ENCODE measurements at places on chromosomes 5 and 9.

DNA sequence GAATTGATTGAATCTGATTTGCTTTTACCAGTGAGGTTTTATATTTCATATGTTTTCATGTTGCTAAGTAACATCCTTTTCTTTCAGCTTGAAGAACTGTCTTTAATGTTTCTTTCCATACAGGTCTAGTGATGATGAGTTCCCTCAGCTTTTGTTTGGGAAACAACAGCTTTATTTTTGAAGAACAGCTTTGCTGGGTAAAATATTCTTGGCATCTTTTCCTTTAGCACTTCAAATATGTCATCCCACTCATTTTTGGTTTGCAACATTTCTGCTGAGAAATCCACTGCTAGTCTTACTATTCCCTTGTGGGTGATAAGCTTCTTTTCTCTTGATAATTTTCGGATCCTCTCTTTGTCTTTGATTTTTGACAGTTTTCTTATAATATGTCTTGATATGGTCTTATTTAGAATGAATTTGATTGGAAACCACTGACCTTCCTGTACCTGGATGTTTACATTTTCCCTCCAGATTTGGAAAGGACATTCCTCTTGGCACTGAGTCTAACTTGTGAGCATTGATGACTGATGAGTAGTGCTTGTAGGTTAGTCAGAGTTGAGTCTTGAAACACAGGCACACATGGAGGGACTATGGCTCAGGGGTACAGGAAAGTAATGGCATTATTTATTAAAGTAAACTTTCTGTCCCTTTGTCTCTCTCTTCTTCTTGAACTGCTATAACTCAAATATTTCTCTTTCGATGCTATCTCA, 220.3 kb downstream of the SPATA31D1 start:
- DNase-seq: no peak

DNA sequence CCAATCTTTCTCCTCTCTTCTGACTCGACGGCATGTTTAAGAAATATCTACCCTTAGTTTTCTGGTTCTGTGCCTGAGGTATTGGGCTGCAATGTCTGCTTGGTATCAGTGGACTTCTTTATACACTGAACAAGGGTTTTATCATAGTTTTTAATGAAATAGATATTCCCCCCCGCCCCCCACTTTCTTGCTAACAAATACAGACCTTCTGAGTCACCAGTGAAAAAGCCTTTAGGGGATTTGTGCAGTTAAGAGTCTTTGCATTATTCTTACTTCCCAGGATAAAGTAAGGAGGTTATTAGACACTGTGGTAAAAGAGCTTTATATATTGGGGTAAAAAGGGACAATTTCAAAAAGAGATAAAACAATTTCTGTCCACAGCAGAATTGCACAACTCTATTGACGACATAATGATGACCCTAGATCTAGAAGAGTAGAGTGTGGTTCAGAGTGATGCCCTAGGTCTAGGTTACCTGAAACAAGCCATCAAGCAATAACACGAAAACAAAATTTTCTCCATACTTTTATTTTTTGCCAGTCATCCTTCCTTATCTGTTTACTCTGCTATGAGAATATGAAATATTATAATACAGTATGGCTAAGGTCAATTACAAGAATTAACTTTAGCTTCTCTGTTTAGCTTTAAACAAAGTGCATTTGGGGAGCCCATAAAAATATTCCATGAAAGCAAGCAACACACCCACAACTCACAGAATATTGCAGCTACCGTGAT, 110.7 kb downstream of the PLK2 start:
- DNase-seq: no peak

DNA sequence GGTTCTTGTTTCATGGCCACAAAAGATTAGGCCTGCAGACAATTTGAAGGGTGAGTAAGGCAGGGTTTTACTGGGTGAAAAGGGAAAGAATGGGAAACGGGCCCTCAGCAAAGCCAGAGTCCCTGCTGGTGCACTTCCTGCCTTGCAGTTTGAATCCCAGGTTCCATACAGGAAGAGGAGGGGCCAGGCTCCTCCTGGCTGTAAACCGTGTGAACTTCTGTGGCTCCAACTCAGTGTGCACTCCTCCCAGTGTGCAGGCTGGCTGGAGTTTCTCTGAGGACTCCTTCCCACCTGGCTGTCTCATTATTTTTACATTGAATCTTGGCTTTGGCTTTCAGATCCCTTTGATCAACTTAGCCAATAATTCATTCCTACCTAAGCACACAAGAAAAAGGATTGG, 367.1 kb upstream of the KLF4 start:
- no peak for DNase-seq

- no peak for DNase-seq
Measured at GRCh38 chr5:18397371-18397770, 763.1 kb downstream of the TAF11L14 start.

- DNase-seq: no peak
Measured at GRCh38 chr5:135356522-135357318, 42.3 kb downstream of the MACROH2A1 start.

DNA sequence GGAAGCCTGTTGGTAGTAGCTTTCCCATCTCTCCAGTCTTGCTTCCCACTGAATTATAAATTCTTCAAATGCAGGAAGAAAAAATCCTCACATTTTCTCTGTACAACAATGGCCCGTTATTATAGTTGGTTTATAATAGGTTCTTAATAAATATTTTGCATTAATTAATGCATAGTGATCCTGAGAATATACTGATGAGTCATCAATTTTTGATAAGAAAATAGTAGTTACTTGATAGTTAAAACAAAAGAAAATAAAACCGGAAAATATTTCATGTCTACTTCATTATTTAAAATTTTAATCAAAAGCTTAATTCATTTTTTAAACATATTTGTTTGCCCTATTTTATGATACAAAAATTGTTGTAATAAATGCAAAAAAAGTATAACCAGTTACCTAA, 762.6 kb downstream of the BRINP1 start:
- no peak for DNase-seq

GRCh38 chr5:101991486-101991885, 304.6 kb downstream of the SLCO4C1 start:
- DNase-seq: no peak

GRCh38 chr5:129747572-129748407, at the start of gene MINAR2:
MINAR2 (plus strand) TSS chr5:129748094; CDS start chr5:129748191, 97 bp downstream.
- no peak for DNase-seq

- no peak for DNase-seq
Measured at GRCh38 chr5:61734966-61735365, 402.9 kb downstream of the ZSWIM6 start.

DNA sequence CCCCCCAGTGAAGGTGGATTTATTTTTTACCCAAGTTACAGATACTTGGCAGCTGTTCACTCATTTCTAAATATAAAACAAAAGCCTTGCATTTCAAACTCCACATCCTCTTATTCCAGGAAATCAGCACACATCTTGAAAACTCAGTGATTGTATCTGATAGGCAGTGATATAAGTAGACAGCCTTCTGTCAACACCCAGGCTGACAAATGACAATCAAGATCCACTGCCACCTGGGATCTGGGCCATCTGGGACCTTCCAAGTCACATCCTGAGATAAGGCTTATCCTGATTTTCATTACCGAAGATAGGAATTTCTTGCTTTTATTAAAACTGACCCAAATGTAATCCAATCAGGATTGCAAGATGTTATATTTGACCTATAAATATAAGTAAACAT, 201.3 kb upstream of the PUM3 start:
- no peak for DNase-seq

- DNase-seq: no peak
Measured at GRCh38 chr5:97600486-97600885, 417.4 kb upstream of the RIOK2 start.

DNA sequence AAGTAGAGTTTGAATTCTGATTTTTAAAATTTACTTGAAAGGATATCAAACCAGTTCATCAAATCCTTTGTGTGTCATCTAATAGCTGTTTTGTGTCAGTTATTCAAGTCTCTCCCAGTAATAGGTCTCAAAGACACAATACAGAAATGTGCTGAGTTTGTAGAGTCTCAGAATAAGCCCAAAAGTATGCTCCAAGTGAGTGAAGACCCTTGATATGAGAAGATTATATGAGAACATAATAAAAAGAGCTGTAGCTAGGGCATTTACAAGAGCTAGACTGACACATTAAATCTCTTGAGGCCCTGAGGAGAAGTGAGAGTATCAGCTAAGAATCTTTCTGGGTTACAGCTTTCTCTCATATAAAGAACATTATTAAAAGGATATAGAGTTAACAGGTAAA, 721.0 kb upstream of the ARRDC3 start:
- DNase-seq: no peak

GRCh38 chr5:31692561-31693221, 53.8 kb downstream of the PDZD2 start:
- DNase-seq: no peak

GRCh38 chr9:134437403-134438194, 111.3 kb downstream of the RXRA start:
- no peak for DNase-seq

GRCh38 chr5:42590566-42590965, 166.1 kb upstream of the CCDC152 start:
- no peak for DNase-seq

GRCh38 chr9:115680231-115680630, 473.4 kb upstream of the PAPPA start:
- DNase-seq: no peak

DNA sequence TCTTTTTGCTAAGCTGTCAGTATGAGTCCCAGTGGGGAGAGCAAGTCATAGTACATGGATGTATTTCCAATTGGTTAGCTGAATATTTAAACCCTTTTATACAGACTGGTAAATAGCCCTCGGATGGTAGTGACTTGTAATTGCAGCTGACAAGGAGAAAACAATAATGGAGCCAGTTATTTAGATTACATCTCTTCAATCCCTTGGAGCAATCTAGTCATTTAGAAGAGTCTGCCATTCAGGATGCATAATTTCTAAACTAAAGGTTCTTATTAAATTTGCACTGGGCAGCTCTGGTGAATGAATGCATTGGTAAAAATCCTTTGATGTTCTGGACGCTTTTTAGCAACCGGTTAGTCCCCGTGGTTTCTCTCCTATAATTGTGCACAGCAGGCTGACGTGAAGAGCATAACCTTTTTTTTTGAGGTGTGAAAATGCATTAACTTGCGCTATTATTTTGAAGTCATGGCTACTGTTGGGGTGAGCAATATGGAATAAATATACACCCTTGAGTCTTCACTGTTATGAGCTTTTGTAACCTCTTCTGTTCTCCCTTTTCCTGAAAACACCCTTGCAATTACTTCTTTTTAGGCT, 158.6 kb upstream of the CD180 start:
- DNase-seq: no peak

DNA sequence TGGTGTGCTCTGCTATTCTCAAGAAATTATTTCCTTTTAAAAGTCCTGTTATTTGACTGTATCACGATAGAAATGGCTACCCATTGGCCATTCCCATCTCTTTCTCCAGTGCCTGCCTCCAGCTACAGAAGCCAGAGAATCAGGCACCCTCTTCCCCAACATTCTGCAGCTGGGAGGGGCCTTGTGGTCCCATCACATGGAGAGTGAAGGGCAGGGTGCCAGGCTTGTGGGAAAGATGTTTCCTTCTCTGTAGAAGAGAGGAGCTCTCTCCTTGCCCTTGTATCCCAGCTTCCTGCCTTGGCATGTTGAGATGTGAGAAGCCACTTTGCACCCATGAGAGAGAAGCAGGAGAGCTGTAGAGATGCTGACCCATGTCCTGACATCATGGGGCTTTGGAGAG, 465.0 kb downstream of the MTRR start:
- no peak for DNase-seq

DNA sequence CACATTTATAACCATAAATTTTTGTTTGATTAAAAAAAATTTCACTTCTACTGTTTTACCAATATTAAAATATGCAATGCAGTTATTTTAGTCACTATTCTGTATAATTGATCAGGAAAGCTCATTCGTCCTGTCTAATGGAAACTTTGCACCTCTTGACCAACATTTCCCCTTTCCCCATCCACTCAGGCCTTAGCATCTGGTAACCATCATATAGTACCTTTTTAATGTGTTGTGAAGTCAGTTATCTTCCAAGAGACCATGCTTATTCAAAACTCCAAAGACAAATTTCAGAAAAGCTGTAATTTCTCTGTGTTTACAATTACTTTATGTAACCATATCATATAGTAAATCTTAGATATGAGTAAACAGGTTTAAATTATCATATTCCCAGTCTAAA, 145.9 kb downstream of the CTNND2 start:
- no peak for DNase-seq

- DNase-seq: no peak
Measured at GRCh38 chr5:170418736-170419135, 29.6 kb upstream of the KCNMB1 start.

DNA sequence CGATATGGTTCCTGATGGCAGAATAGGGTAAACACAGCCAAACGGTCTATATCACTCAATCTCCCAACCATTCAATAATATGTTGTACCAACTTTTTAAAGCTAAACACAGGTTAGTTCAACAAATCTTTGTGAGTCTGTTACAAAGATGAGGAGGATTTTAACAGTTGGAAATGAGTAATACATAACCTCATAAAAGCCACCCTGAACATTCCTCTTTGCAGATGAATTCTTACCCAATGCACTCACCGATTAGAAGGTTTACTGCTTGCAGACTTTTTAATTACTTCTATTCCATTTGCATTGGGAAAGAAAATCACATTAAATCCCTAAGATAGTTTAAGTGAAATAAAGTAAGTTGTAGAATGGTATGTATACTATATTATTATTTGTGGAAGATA, 23.3 kb upstream of the TRMT10B start:
- no peak for DNase-seq

- no peak for DNase-seq
Measured at GRCh38 chr5:102536323-102536928, 37.6 kb upstream of the SLCO6A1 start.

- DNase-seq: no peak
Measured at GRCh38 chr5:43113546-43113945, 7.2 kb upstream of the ZNF131 start.

GRCh38 chr9:98285446-98285845, 30.0 kb upstream of the TBC1D2 start:
- no peak for DNase-seq

GRCh38 chr9:35338561-35339274, 151.2 kb upstream of the RUSC2 start:
- no peak for DNase-seq

- no peak for DNase-seq
Measured at GRCh38 chr9:130864541-130864940, 29.5 kb downstream of the ABL1 start.

DNA sequence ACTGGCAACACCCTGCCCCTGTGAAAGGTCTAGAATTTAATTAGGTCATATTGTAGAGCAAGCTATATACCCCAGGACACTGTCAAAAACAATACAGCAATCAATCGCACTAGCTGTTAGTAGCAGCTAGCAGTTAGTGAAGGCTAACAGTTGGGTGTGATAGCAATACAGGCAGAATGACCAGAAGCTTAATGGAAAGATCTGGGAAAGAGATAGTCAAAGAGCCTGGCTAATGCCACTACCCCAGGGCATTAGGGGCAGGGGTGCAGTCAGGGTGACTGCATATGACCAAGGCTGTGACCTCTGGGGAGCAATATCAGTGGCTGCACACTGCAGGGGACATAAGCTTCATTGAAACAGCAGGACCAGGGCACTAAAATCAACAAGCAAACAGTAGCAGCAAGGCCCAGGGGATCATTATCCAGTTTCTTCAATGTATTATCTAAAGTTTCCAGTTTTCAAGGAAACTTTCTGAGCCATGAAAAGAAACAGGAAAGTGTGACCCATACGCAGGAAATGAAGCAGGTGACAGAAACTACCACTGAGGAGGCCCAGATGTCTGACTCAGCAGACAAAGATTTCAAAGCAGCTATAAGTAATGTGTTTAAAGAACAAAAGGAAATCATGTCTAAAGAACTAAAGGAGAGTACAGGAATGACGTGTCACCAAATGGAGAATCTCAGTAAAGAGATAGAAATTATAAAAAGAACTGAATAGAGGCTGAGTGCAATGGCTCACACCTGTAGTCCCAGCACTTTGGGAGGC, 82.4 kb downstream of the ZNF354C start:
- no peak for DNase-seq
